ENCODE measurements at places on chromosomes 16 and 17. TPM values are rescaled to one million over a fixed set of nuclear protein-coding genes. Genes with fewer than 3 reads are reported as not detected.

Gene EVPL
- not detected for total RNA-seq

Gene SYCE1L
- total RNA-seq, result not detected

Gene CLEC18A
- 0.29 TPM for total RNA-seq

Gene DLX4
- under 0.01 TPM for total RNA-seq

Gene BICDL2
- 0.29 TPM for total RNA-seq

- peak; percentile 94 for DNase-seq
These were observed 26.5 kb downstream of the YPEL2 start for GRCh38 chr17:59357929-59358328.

DNA sequence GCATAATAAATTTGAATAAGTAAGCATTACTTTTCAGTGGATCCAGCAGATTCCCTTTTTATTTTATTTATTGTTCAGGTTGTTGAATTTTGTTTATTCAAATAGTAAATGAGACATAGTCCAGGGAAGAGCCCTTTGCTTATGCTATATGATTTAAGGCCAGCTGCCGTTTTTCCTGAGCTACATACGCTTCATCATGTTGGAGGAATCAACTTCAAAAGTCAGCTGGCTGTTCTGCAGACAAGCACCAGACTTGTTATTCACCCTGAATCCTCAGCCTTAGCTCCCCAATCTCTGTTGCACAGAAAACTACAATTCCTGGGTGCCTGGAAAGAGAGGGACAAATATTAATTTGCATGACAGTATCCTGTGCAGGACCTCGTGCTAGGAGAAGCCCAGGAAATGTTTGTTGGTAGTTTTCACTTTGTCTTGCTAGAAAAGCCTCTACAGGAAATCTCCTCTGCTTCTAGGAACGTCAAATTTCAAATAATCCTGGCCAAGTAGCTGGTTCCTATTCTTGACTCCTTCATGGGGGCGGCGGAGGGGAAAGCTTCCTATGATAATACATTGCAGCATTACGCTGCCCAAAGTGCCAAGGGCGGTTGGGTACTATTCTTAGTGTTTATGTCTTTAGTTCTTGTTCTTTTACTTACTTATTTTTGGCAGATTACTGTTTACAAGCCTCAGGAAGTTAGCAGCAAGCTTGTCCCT lies 101.6 kb downstream of the PRKCA start:
- DNase-seq, result no peak

DNA sequence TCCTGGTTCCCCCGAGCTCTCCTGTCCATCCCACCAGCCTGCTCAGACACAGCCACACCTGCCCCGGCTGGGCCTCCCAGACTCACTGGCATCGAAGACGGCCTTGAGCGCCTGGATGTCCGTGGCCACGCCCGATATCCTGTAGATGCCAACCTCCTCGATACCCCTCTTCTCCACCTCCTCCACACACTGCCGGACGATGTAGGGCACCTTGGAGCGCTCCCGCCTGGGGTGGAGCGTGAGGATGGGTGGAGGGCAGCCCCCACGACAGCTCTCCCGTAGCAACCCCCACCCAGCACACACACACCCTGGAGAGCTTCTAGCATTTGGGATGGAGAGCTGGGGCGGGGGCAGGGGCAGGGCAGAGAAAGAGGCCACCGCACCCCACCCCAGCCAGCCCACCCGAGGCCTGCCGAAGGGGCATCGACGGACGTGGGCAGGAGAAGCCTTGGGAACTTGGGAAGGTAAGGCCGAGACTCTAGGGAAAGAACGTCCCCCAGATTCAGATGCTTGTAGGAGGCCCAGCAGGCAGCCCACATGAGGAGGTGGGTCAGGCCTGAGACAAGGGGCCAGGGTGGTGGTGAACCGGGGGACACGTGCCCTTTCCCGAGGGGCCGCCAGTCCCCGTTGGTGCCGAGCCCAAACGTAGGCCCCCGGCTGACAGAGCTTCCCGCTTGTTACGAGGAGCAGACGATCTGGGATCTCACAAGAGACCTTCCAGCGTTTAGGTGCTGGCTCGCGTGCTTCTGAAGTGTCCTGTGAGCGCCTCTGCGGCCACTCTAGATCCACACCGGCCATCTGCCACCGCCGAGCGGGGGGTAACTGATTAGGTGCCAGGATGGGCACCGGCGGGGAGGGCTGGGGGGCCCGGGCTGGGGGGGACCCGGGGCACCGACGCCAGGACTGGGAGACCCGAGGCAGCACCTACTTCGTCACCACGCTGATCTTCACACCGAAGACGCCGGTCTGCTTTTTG lies 15.1 kb downstream of the TIMM22 start:
- DNase-seq, result peak; percentile 80
